ENCODE measurements at places on chromosomes 5 and 9.
A peak's percentile ranks its signal among the peaks of the same experiment; 100 is the strongest.

GRCh38 chr5:146213210-146213826 lies 9.9 kb downstream of the RBM27 start:
- no peak for DNase-seq

GRCh38 chr5:93117751-93118531 lies 463.1 kb downstream of the NR2F1-AS1 start:
- DNase-seq = no peak

- DNase-seq = no peak
Observed at GRCh38 chr9:29548436-29548835, 1975.2 kb upstream of the C9orf72 start.

- DNase-seq = no peak
Observed at GRCh38 chr9:82673919-82674318, 389.0 kb downstream of the RASEF start.

DNA sequence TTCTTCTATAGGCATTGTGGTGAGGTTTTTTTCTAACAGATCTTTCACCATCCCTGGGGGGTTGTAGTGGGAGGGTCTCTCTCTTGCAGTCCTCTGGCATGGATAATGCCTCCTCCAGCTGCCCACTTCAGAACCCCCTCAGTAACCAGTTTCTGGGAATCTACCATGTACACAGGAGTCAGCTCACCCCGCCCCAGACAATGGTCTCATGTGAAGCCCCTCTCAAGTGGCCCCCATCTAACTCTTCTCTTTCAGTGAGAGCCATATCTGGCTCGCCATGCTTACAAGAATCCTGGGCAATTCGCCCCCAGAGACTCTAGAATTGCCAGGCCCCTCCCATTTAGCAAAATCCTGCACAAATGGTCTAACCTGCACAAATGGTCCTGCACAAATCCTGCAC lies 144.4 kb upstream of the FSTL4 start:
- DNase-seq = no peak

GRCh38 chr5:40480392-40480791 lies 199.3 kb upstream of the PTGER4 start:
- peak; percentile 12 for DNase-seq

- DNase-seq = peak; percentile 60
Observed at GRCh38 chr5:177317959-177318377, 6.3 kb upstream of the MXD3 start.

DNA sequence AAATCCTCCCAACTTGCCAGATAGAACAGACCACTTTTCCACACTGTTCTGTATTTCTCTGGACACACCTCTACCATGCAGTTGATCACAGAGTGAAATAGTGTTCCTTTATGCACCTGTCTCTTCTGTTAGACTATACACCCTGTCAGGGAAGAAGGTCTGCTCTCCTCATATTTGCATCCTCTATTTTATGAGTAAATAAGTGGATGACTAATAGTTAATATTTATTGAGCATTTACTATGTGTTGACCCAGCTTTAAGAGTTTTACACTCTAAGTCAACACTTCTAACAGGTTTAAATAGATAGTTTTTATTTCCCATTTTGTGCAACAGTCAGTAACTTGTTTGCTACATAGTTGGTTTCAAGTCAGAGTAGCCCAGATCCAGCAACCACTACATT lies 452.8 kb upstream of the MPDZ start:
- no peak for DNase-seq

DNA sequence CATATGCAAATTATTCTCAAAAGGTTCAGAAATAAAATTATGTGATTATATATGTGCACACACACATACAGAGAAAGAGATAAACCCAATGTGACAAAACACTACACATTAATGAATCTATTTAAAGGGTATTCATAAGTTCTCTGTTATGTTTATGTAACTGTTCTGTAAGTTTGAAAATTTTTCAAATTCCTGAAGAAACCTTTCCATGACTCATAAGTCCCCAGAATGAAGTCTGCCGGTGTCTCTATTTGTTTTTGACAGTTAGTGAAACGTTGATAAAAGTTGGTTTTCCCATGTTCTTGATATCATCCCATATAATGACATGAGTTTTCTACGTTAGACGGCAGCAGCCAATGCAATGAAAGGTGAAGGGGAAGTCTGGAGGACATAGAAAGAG lies 199.5 kb upstream of the PUM3 start:
- no peak for DNase-seq

DNA sequence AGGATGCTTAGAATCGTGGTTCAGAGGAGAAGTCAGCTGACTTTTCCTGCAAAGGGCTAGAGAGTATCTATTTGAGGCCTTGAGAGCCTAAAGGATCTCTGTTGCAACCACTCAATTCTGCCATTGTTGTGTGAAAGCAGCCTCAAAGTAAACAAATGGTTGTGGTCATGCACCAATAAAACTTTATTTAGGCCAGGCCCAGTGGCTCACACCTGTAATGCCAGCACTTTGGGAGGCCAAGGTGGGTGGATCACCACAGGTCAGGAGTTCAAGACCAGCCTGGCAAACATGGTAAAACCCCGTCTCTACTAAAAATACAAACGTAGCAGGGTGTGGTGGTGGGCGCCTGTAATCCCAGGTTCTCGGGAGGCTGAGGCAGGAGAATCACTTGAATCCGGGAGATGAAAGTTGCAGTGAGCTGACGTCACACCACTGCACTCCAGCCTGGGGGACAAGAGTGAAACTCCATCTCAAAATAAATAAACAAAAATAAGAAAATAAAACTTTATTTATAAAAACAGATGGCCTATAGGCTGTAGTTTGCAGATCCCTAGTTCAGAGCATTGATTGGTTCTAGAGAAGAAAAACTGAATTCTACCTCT lies 135.9 kb upstream of the KLF4 start:
- no peak for DNase-seq

DNA sequence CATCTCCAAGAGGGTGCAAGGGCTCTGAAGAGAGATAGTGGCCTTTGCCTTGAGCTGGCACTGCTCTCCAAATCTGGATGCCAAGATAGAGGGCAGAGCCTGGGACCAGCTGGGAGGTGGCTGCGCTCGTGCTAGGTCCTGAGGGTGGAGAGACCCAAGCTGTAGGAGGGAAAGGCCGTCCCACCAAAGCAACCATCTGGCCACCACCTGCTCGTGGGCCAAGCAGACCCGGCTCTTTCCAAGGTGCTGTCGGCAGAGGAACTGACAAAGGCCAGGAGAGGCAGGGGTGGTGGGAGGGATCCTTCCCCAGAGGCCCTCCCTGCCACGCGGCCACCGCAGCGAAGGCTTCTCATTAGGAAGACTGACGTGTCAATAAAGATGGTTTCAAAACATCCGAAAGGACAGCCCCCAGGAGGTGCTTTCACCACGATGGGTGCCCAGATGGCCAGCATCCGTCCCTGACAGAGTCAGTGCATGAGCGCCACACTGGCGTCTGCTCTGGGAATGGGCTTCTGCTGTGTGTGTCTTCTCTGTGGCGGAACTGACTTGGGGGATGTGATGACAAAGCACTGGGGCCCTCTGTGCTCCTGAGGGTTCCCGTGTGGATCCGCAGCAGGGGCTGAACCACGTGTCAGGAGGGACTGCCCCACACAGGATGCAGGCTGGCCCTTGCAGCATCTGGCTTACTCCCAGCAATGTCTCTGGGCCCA lies 213.5 kb downstream of the FANCC start:
- DNase-seq = no peak

GRCh38 chr5:37110135-37110534 lies 139.0 kb downstream of the CPLANE1 start:
- DNase-seq = no peak

DNA sequence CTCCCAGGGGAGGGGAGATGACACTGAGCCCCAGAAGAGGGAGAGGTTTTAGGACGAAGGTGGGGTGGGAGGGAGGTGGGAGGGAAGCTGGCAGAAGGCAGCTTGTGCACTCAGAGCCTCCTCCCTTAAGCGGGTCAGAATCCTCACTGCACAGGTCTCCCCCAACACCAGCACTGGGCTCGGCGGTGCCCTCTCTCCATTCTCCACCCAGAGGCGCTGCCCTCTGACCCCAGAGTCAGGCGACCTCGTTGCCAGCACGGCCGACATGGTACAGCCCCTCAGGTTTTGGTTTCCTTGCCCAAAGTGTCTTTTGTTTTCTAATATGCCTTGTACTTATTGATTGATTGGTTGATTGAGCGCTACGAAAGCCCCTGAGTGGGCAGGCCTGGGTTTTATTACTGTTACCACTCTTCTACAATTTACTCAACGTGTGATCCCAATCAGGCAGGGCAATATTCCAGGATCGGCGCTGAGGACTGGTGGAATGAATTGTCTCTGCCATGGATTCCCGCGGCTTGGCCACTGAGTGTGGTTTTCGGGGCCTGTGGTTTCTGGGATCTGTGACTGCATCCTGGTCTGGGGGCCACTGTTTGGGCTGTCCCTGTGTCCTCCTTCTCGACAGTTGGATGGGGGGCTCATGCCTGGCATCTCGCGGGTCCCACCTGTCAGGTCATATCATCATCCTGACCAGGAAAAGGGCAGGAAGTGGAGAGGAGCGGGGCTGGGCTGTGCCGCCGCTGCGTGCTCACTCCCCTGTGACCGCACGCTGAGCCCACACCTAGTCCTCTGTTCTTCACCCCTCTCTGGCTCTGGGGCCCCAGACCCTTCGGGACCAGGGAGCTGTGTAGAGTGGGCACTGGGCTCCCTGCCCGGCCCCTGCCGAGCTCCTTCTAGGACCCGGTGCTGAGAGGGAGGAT lies 9.6 kb upstream of the FCN2 start:
- no peak for DNase-seq

GRCh38 chr9:35669331-35670145 lies 4.2 kb upstream of the CA9 start:
- DNase-seq = no peak

DNA sequence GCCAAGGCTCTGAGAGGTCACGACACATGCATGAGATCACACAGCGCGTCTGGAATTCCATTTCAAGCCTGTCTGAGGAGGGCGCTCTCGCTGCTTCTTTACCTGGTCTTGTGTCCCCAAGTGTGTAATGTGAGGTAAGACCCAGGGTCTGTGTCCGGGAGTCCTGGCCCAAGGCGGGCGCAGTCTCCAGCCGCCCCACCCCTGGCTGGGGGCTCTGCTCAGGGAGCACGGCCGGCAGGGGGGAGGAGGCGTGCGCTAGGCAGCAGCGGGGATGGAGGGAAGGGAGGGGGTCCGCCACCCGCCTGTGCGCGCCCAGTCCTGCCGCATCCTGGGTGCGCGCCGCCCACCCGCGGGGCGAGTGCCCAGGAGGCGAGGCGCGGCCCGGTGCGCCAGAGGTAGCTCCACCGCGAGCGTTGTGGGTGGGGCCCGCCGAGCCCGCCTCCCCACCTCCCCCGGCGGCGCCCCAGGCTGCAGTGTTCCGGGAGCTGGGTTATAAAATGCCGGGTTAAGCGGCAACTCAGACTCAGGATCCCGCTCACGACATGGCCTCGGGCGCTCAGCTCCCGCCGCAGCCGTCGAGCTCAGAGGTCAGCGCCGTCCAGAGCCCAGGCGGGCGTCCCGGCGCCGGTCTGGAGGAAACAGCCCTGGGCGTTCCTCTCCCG lies at the start of gene CCNI2:
CCNI2 (plus strand) TSS at position 473 of the 662 bp plus-strand sequence; CDS start at position 543, 70 bp downstream.
- DNase-seq = peak; percentile 48

DNA sequence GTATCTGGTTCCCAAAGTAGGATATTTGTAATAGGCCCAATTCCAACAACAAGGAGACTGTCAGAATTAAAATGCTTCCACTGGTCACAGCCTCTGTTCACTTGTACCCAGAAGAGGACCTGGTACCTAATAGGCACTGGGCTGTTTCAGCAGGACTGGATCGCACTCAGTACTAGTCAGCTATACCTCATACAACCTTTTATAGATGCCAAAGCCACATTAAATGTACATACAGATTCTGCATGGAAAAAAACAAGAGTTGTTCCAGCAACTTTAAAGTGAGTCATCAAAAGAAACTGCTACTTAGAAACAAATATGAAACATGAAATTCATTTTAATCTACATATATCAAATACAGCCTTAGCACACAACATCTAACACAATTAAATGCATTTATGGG lies 87.5 kb downstream of the GPR21 start:
- no peak for DNase-seq

DNA sequence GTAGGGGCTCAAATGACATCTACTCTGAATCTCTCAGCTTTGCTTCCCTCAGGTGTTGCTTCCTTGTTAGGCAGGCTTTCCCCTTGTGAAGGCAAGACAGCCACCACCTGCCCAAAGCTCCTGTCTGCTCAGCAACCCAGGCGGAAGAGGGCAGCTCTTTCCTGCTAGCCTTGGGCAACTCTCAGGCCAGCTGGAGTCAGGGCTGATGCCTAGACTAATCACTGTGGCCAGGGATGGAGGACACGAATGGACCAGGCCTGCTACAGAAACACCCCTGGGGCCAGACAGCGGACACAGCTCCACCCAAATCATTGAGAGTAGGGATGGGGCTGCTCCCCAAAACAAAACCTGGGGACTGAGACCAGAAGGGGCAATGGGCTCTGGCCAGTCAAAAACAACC lies 138.0 kb downstream of the MTX3 start:
- no peak for DNase-seq

DNA sequence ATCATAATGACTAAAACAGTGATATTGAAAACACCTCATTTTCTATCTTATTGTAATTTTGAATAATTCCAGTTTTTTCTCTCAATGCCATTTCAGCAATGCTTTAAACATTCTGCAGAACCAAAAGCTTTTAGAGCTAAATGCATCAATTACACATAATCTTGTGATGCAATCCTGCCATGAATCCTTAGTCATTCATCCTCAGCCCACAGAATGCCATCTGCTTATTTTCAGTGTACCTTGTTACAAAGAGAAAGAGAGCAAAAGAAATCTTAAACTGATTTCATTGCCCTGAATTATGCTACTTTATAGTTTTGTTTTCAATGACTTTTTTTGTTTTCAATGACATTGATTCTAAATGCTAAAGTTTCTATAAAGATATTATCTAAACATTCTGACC lies 1234.8 kb upstream of the C9orf72 start:
- DNase-seq = no peak

- no peak for DNase-seq
Observed at GRCh38 chr5:86748538-86749105, 130.9 kb downstream of the COX7C start.

- DNase-seq = no peak
Observed at GRCh38 chr5:39995990-39996389, 571.2 kb upstream of the DAB2 start.

DNA sequence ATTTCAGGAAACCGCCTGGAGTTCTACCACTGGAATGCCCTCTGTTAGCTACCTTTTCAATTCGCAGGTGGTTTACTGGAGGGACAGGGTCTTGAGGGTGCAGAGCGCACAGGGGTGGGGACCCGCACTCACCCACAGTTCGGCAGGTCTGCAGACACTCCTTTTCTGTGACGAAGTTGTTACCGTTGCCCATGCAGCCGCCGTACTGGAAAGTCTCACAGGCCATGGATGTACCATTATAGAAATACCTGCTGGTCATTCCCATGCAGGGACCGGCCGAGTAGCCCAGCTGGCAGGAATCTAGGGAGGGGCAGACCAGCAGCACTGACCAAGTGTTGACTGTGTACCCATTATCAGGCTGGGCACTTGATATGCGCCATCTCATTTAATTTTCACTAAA lies 16.8 kb downstream of the AMBP start:
- DNase-seq = no peak

DNA sequence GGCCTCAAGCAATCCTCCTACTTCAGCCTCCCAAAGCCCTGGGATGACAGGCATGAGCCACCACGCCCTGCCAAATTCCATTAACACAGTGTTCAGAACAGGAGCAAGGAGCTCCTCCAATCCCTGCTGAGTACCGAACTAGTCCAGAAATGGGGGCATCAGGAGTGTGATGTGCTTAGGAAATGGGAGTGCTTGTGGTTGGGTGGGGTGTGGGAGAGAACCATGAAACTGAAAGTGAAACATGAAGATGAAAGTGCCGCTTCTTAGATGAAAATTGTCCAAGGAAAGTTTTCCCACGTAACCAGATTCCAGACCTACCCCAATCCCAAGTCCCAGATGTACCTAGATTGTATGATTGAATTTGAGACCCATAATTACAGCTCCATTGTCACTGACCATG lies 16.7 kb upstream of the ZNF131 start:
- DNase-seq = no peak

Data from stimulated activated CD8-positive, alpha-beta memory T cell treated with anti-CD3 and anti-CD28 coated beads, Interleukin-2, amount 100 ng/mL, for 1 hour (primary cell).